ENCODE measurements at places on chromosomes 5 and 9.

GRCh38 chr9:36037549-36038122 is 923 bp downstream of the RECK start:
- H3K36me3 ChIP-seq = no peaks in the 10 kb centered on the region
- no peak overlapping the region for H3K27ac ChIP-seq
- H3K4me3 ChIP-seq = peak overlapping the region; percentile 74
- DNase-seq = no peak

DNA sequence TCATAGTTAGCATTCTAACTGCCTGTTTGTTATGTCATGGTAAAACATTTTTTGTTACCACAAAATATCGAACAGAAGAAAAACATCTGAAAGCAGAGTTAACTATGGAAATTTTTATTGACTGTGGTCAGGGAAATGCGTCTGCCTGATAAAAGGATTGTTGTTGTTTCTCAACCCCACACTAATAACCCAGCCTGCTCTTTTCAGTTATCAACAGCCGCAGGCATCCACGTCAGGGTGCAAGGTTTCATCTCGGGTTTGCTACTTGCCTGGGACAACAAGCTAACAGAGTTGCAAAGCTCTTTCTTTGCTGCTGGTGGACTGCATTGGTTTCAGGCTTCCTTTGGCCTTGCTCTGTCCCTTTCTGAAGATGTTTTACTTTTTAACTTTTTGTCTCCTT is 969.2 kb downstream of the CDH18 start:
- DNase-seq = no peak
- H3K4me1 ChIP-seq = no peaks in the 10 kb centered on the region
- no peak overlapping the region for H3K4me3 ChIP-seq
- no peaks in the 10 kb centered on the region for H3K36me3 ChIP-seq
- H3K27ac ChIP-seq = no peak overlapping the region
- H3K27me3 ChIP-seq = no peaks in the 10 kb centered on the region

DNA sequence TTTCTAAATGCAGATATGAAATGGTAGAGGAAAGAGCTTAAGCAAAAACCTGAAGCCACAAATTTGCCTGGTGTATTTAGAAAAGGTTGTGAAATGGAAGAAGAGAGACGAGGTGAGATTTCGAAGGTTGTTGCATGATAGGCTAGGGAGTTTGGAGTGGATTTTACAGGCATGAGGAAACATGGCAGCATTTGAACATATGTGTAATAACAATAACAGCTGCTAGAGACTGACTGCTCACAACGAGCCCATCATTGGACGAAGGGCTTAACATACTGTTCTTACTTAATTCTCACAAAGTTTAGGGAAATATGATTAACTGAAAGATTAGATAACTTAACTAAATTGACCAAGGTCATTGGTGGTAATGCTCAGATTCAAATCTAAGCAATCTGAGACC is 108.1 kb downstream of the JAKMIP2 start:
- no peak overlapping the region for H3K4me3 ChIP-seq
- no peak for DNase-seq
- H3K36me3 ChIP-seq = no peaks in the 10 kb centered on the region
- H3K4me1 ChIP-seq = no peaks in the 10 kb centered on the region
- H3K27me3 ChIP-seq = no peaks in the 10 kb centered on the region

GRCh38 chr9:19967216-19967887 is 178.5 kb upstream of the SLC24A2 start:
- no peaks in the 10 kb centered on the region for H3K36me3 ChIP-seq
- H3K4me3 ChIP-seq = no peak overlapping the region
- H3K27me3 ChIP-seq = no peaks in the 10 kb centered on the region
- peak; percentile 25 for DNase-seq

DNA sequence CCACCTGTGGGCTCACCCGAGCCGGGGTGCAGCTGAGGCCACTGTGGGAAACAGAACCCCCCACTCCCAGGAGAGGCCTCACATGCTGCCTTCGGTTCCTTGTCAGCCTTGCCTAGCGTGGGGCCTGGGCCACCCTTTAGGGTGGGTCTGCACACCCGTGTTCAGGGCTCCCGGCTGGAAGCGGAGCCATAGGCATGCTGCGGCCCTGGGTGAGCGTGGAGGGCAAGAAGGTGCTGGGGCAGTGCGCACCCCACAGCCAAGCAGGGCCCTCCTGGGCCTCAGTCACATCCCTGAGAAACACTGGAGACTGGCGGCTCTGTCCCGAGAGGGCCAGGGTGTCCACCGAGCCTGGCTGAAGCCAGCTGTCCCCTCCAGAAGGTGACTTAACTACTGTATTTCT is 41.9 kb downstream of the GOLM1 start:
- no peak overlapping the region for H3K27ac ChIP-seq
- H3K4me1 ChIP-seq = no peaks in the 10 kb centered on the region
- H3K36me3 ChIP-seq = no peaks in the 10 kb centered on the region

DNA sequence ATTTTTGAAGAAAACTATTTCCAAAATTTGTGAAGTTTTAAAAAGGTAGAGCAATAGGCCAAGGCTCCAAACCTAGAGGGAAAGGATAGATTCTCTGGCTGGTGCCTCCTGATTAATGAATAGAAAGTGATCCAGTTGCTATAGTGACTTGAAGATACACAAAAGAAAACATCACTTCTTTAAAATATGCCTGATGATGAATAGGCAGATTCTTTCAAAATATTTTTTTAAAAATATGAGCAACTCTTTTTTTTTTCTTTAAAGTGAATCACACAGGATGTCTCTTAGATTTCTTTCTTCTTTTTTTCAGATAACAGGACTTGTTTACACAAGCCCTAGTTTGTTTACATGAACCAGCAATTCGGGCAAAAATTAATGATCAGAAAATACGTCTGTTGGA is 124.4 kb downstream of the RFK start:
- no peaks in the 10 kb centered on the region for H3K27me3 ChIP-seq
- H3K4me3 ChIP-seq = no peak overlapping the region
- no peak for DNase-seq

All from neural progenitor cell (in vitro differentiated cells).